ENCODE measurements at places on chromosomes 1 and 21. TPM values are rescaled to one million over a fixed set of nuclear protein-coding genes. Genes with fewer than 3 reads are reported as not detected.

Gene GCSAML
- 0.23 TPM for polyA plus RNA-seq

DNA sequence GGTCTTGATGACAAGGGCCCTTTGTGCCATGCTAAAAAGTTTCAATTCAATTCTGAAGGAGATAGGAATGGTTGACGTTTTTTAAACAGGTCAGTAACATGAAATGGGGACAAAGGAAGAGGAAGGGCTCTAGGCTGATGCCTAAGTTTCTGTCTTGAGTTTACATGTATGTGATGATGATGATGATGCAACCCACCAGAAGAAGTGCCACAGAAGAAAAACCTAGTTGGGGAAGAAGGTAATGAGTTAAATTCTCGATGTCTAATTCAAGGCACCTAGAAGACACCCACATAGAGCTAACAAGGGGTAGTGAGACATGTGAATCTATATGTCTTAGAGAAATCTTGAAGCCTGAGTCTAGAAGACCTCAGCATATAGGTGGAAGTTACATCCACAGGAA lies 44.4 kb upstream of the ATP1A1 start:
- DNase-seq: no peak

Gene FLG2
- polyA plus RNA-seq: 0.15 TPM

DNA sequence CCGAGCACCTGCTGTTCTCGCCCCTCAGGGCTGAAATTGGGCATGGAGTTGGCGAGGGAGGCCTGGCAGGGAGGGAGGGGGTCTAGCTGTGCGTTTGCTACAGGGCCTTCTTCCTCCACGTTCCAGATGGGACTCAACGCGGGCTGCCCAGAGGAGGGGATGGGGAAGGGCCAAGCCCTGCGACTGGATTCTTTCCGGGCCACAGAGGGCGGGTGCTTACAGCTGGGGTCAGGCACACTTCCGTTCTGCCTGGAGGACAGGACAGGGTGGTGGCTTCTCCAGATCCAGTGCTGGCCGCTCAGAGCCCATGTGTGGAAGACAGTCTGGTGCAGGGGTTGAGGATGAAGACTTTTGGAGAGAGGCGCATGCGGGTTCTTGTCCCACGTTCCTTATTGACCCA lies 90.0 kb downstream of the EDEM3 start:
- DNase-seq: no peak

Gene CYYR1
- 87.3 TPM for polyA plus RNA-seq

DNA sequence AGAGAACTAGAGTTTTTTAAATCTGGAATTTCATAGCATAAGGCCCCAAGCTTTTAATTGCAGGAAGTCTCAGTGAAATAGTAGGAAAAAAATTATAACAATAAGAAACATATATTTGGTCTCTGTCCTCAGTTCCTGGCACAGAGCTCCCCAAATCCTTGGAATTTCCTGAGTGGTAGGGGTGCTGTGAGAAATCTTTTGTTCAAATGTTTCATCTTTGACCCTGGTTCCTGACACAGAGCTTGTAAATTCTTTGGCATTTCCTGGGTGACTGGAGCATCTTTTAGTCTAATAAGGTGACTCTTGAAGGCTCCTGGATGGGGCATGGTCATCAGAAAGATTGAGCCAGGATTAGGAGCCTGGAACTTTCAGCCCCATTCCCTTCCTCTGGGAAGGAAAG lies 225.7 kb upstream of the AJAP1 start:
- DNase-seq: no peak

GRCh38 chr21:35038772-35039319 lies 10.3 kb downstream of the RUNX1 start:
- DNase-seq: no peak

Gene SETDB1
- polyA plus RNA-seq: 86.3 TPM

- DNase-seq: peak; percentile 55
These were observed 24.3 kb downstream of the AHCTF1 start for GRCh38 chr1:246907472-246907871.

DNA sequence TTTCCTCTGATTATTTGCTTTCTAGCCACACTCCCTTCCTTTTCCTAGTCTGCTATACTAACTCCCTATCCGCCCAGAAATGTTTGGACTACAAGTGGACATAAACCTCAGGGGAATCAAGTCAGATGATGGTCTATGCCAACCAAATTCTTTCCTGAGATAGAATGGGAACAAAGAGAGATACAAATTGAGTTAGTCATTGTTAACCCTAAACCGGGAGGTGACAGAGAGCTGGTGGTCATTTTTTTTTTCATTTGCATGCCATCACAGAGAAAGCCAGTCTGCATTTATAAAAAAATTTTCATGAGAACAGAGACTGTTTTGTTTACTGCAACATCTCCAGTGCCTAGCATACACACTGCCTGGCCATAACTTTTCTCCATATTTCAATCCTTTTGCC lies 35.0 kb downstream of the MYSM1 start:
- no peak for DNase-seq

Gene LAD1
- polyA plus RNA-seq: 9.7 TPM

GRCh38 chr1:7581754-7582459 lies 189.2 kb upstream of the VAMP3 start:
- DNase-seq: no peak

- DNase-seq: no peak
These were observed 16.0 kb upstream of the PIGV start for GRCh38 chr1:26771643-26772321.

DNA sequence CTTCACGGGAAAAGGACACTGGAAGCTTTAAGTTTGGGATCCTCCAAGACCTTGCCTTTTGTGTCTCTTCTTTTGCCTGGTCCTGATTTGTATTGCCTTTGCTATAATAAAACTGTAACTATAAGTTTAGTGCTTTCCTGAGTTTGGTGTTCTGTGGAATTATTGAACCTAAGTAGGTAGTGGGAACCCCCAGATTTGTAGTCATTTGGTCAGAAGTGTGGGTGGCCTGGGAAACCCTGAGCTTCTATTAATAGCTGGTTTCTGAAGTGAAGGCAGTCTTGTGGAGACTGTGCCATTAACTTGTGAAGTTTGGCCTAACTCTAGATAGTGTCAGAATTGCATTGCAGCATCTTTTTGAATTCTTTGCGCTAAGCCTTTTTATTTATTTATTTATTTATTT lies 6.8 kb upstream of the MYCL start:
- DNase-seq: no peak

Gene PPT1
- 117 TPM for polyA plus RNA-seq

Gene MANEAL
- polyA plus RNA-seq: 4.0 TPM

Gene ARL8A
- 44.8 TPM for polyA plus RNA-seq

Gene OPRD1
- polyA plus RNA-seq: 0.22 TPM

Gene EPS8L3
- 0.69 TPM for polyA plus RNA-seq

- DNase-seq: no peak
These were observed 83.2 kb downstream of the PLXNA2 start for GRCh38 chr1:208161005-208161404.

DNA sequence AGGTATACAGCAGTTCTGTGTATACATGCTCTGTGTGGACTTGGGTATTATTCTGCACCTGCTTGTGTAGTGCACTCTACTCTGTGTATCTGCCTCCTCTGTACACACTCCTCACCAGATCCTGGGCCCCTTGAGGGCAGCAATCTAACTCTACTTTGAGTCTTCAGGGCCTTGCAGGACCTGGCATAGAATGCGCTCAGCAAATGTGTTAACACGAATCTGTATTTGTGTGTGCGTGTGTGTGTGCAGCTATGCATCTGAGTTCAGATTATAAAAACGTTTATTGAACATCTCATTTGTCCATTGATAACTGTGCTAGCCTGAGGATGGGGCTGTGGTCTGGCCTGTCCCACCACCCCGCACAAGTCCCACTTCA lies 3.9 kb upstream of the MEF2D start:
- no peak for DNase-seq

Gene UBXN10
- polyA plus RNA-seq: 4.5 TPM

DNA sequence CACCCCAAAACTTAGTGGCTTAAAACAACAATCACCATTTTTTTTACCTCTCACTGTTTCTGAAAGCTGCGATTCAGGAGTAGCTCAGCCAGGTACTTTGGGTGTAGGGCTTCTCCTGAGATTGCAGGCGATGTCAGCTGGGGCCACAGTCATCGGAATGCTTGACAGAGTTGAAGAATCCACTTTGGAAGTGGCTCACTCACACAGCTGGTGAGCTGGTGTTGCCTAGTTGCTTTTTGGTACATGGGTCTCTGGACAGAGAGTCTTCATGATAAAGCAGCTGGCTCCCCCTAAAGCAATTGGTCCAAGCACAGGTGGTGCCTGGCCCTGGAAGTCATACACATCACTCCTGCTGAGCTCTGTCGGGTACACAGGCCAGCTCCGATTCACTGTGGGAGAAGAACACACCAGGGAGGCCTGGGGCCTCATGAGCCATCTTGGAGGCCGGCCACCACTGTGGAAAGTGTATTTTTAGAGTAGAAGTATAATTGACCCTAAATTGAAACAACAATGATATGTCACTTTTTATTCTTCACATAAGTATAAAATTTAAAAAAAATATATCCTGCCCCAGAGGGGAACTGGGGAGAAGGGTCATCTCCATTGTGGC lies 75.2 kb upstream of the GALNT2 start:
- DNase-seq: no peak

Gene TNN
- polyA plus RNA-seq: 1.4 TPM

Gene DNAJC6
- 2.4 TPM for polyA plus RNA-seq

Gene ITLN2
- polyA plus RNA-seq: not detected

DNA sequence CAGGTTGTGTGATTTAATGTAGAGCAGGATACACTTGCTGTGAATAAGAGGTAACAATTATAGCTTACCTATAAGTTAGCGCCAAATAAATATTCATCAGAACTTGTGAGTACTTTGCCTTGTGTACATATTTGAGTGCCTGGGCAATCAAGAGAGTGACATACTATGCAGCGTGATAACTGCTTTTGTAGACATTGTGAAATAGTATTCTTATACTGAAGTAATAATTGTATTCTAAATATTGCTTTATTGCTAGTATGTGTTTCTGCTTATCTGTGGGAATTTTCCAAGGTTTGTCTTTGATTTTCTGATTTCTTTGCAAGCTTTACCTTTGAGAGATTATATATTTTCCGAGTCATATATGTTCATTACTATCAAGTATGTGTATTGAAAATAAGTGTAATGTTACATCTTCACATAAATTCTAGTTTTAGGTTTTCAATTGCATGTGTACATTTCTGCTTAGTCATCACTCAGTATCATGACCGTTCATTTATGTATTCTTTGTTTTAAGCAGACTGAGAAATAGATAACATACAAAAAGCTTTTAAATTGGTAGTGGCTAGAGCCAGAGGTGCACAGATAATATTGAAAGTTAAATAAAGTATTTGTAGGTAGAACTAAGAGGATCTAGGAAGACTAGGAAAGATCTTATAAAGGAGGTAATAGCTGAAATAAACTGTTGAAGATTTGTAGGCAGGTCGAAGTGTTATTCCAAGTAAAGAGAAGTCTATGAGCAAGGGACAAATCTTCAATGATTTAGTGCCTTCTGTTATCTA lies 19.5 kb downstream of the USP25 start:
- DNase-seq: no peak

DNA sequence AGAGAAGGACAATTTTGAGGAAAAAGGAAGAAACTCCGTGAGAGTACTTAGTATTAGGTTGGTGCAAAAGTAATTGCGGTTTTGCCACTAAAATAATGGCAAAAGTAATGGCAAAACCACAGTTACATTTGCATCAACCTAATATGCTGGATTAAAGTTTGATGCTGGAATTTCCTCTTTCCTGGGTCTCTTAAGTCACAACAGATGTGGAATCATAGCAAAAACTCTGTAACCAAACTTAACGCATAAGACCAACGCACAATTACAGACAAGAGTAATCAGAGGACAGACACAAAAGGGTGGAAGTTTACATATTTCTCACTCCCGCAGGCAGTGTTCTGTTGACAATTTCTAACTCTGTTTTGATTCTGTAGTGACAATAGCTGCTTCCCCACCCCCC lies 182.4 kb downstream of the BACH1 start:
- no peak for DNase-seq

- peak; percentile 1 for DNase-seq
These were observed 1421.1 kb downstream of the PLA2G4A start for GRCh38 chr1:188249811-188250210.

DNA sequence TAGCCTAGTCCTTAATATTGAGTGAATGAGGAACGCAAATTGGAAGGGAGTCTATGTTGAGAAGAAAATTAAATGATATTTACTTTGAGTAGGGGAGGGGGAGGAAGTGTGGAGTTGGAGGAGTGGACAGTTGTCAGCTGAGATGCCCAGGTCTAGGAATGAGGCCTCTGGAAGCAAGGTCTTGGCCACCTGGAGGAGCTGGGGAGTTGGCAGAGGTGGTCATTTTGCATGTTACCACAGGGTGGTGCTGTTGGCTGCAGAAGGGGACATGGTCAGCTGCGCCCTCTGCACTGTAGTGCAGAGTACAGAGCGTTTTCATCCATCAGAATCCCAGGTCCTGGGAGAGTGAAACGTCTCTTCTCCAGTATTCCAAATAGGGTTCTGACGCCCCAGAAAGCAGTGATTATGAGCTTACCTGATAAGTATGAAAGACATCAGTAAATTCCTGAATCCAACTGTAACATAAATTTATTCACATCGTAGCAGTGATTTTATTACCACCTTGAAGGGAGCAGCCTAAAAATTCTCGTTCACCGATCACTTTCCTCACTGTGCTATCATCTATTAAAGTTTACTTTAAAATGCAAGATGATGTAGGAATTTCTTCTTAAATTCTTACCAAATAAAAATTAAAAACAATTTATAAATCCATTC lies 13.8 kb downstream of the PARK7 start:
- no peak for DNase-seq

- no peak for DNase-seq
These were observed 426.3 kb downstream of the AGBL4 start for GRCh38 chr1:49597436-49597835.

DNA sequence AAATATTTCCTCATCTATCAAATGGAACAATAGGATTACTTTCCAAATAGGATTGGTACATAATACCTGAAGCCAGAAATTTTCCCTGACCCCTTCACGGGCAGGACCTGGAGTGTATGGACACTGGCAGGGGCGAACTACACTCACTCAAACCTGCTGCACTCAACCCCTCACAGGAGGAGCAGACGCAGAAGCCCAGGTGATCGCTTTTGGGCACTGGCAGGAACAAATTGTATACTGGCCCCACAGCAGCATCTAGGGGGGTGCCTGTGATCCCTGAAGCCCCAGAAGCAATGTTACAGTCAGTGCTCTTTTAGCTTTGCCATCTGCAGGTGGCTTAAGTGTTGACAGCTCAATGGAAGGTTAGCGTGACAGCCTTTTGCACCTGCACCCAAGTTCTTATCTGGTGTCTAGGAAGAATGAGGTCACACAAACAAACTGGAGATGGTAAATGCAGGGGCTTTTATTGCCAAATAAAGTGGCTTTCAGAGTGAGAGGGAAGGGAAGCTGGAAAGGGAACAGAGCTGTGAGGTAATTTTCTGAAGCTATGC lies 199.2 kb upstream of the NEGR1 start:
- DNase-seq: no peak

Gene LRRC71
- polyA plus RNA-seq: 5.6 TPM

DNA sequence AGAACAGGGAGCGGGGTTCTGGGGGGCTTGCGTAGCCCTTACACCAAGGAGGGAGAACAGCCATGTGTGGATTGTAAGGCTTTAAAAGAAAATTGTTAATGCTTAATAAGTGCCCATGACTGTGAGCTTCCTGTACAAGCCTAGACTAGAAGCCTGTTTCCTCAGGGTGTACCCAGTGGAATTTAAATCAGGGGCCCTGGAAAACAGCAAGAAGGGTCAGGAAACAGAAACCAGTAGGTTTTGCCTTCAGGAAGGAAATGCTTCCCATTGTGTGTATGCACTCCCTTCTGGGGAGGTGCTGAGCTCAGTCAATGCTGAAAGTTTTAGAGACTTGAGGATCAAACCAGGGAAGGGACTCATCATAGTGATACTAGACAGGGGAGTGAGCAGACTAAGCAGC lies 12.7 kb downstream of the UTP11 start:
- DNase-seq: no peak

Gene OR10J4
- not detected for polyA plus RNA-seq

- no peak for DNase-seq
These were observed 46.8 kb downstream of the TRPM2 start for GRCh38 chr21:44399955-44400790.
